Common myeloid progenitor, CD34-positive (primary cell): ENCODE measurements at places on chromosomes 3 and 15.

DNA sequence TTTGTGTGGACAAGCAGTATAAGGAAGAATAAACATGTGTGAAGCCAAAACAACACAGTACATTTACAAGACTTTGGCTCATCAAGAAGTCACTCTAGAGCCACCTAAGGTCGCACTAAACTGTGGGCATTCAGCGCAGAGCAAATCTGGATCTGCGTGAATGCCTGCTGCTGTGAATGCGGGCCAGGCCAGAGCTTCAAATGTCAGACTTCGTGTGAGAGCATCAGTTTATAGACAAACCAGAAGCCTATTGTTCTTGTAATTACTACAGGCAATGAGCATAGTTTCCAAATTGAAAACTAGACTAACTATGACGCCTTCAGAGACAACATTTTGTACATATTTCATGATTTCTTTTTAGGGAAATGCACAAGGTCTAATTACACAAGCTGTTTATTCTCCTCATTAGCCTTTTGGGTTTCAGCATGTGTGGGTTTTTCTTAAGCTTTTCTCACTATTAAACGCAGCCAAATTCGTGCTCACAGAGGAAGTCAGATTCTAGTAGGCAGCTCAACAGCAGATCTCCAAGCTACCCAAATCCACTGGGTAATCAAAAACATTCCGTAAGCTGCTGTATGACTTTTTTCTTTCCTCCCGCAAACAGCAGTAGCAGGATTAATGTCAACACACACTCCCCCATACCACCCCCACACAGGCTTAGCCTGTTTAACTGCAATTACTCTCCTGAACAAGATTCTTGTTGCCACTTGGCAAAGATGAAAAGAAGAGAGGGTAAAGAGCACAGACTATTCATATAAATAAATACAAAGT, 84.5 kb upstream of the SETMAR start:
- H3K27ac ChIP-seq: no peak overlapping the region
- no peaks in the 10 kb centered on the region for H3K36me3 ChIP-seq
- no peaks in the 10 kb centered on the region for H3K27me3 ChIP-seq
- H3K4me1 ChIP-seq: peaks cover 12% of the 10 kb centered on the region

GRCh38 chr3:193621127-193621526, 28.1 kb downstream of the OPA1 start:
- no peak for DNase-seq
- no peak overlapping the region for H3K4me3 ChIP-seq
- H3K4me1 ChIP-seq: no peaks in the 10 kb centered on the region
- peaks cover 53% of the 10 kb centered on the region for H3K36me3 ChIP-seq

GRCh38 chr15:74365598-74366445, 1.6 kb downstream of the CYP11A1 start:
- peak overlapping the region; percentile 36 for H3K4me3 ChIP-seq
- peak; percentile 61 for DNase-seq
- no peaks in the 10 kb centered on the region for H3K36me3 ChIP-seq

- H3K27ac ChIP-seq: no peak overlapping the region
- no peaks in the 10 kb centered on the region for H3K36me3 ChIP-seq
- no peaks in the 10 kb centered on the region for H3K27me3 ChIP-seq
Measured at GRCh38 chr3:161314836-161315395, 56.4 kb downstream of the SPTSSB start.

- peaks cover 2% of the 10 kb centered on the region for H3K4me1 ChIP-seq
- DNase-seq: no peak
- H3K4me3 ChIP-seq: no peak overlapping the region
- no peaks in the 10 kb centered on the region for H3K27me3 ChIP-seq
- H3K36me3 ChIP-seq: no peaks in the 10 kb centered on the region
Measured at GRCh38 chr15:39388118-39388517, 192.8 kb upstream of the THBS1 start.

- H3K4me3 ChIP-seq: peak overlapping the region; percentile 44
- H3K27ac ChIP-seq: peak overlapping the region; percentile 77
- no peaks in the 10 kb centered on the region for H3K27me3 ChIP-seq
- peak; percentile 62 for DNase-seq
- peaks cover 54% of the 10 kb centered on the region for H3K4me1 ChIP-seq
Measured at GRCh38 chr3:149277331-149277813, 55.7 kb upstream of the CP start.

DNA sequence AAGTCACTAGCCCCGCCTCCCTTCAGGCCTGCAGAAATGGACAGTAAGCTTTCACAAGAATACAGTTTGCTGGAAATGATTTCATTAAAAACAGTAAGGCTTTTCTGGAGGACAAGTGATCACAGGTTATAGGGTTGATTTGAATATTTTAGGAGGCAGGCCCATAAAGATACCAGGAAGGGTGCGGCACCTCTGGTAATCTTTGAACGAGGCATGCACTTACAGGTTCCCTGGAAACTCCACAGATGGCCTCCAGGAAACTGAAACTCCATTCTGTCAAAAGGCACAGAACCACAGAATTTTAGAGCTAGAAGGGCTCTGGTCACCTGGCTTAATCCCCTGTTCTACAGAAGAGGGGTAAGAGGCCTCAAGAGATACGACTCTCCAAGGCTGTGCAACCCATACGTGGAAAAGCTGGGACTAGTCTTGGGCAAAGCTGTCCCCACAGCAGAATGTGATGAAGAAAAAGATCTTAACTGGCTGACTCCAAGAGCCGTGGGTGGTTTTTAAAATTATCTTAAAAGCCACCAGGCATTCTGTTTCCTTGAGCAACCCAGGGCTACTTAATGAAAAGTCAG, 1.2 kb downstream of the STARD5 start:
- peak; percentile 31 for DNase-seq
- no peaks in the 10 kb centered on the region for H3K27me3 ChIP-seq
- H3K4me1 ChIP-seq: peaks cover 21% of the 10 kb centered on the region
- H3K27ac ChIP-seq: no peak overlapping the region
- no peaks in the 10 kb centered on the region for H3K36me3 ChIP-seq
- no peak overlapping the region for H3K4me3 ChIP-seq

DNA sequence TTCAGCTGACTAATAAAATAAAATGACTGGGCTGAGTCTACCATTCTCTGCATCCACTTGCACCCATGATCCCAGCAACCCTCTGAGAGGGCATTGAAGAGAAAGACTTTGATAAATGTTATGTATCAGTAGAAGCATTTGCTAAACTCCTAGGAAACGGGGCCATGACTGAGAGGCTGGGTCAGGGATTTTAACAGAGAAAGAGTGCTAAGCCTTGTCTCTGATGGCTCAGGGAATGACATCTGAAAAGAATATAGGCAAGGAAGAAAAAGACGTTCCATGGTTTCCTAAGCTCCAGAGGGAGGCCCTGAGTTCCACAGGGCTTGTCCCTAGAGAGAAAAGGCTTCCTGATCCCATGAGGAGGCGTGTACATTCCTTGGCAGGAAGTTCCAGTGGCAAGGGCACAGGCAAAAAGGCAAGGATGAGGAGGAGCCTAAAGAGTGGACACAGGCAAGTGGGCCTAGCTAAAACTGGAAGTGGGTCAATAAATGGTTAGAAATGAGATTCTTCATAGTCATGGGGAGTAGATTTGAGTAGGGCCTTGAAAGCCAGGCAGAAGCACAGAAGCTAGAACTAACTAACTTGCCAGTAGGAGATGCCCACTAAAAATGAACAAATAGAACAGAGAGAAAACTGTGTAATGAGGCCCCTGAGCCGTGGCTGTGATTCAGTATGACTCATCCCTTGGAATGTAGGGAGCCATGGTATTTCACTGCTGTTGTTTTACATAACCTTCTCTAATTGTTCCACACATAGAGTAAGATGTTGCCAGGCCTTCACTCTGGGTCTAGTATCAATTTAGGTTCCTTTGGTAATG, 44.9 kb upstream of the MANF start:
- no peak for DNase-seq
- no peaks in the 10 kb centered on the region for H3K36me3 ChIP-seq
- H3K27ac ChIP-seq: no peak overlapping the region
- H3K4me3 ChIP-seq: no peak overlapping the region

- H3K27me3 ChIP-seq: no peaks in the 10 kb centered on the region
- peak; percentile 86 for DNase-seq
- H3K36me3 ChIP-seq: no peaks in the 10 kb centered on the region
- no peaks in the 10 kb centered on the region for H3K4me1 ChIP-seq
Measured at GRCh38 chr3:187714404-187714979, 12.1 kb upstream of the RTP2 start.

DNA sequence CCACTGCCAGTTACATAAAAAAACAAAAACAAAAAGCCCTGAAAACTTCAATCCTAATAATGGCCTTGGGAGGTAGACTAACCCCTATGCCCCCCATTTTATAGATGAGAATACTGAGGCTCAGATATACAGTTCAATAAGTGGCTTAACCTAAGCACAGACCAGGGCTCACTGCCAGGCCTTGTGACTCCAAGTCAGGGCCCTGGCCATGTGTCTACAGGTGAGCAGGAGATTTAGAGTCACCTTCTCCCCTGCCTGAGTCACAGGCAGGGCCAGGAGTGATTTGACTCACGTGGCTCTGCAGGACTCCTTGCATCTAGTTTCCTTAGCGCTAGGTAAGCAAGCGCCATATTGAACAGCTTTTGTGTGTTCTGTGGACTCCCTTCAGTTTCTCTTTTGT, 98.6 kb upstream of the ETV5 start:
- no peak overlapping the region for H3K27ac ChIP-seq
- no peak overlapping the region for H3K4me3 ChIP-seq
- H3K36me3 ChIP-seq: no peaks in the 10 kb centered on the region

GRCh38 chr3:29440413-29441305, 159.8 kb downstream of the RBMS3 start:
- H3K36me3 ChIP-seq: no peaks in the 10 kb centered on the region
- no peaks in the 10 kb centered on the region for H3K27me3 ChIP-seq
- no peak overlapping the region for H3K4me3 ChIP-seq
- H3K27ac ChIP-seq: no peak overlapping the region
- H3K4me1 ChIP-seq: peaks cover 8% of the 10 kb centered on the region
- peak; percentile 29 for DNase-seq

GRCh38 chr3:127110982-127111693, 81.8 kb upstream of the PRR23E start:
- no peak overlapping the region for H3K4me3 ChIP-seq
- H3K27ac ChIP-seq: no peak overlapping the region

- peaks cover 5% of the 10 kb centered on the region for H3K4me1 ChIP-seq
- H3K4me3 ChIP-seq: no peak overlapping the region
- no peak overlapping the region for H3K27ac ChIP-seq
- no peaks in the 10 kb centered on the region for H3K27me3 ChIP-seq
- H3K36me3 ChIP-seq: no peaks in the 10 kb centered on the region
Measured at GRCh38 chr15:52095597-52096262, 16.8 kb downstream of the BCL2L10 start.

GRCh38 chr15:44317423-44318058, 29.0 kb downstream of the GOLM2 start:
- H3K27ac ChIP-seq: no peak overlapping the region
- H3K36me3 ChIP-seq: no peaks in the 10 kb centered on the region
- H3K4me1 ChIP-seq: no peaks in the 10 kb centered on the region
- no peak overlapping the region for H3K4me3 ChIP-seq
- no peaks in the 10 kb centered on the region for H3K27me3 ChIP-seq

GRCh38 chr3:32450992-32451659, 51.5 kb downstream of the CMTM6 start:
- no peak overlapping the region for H3K4me3 ChIP-seq
- no peaks in the 10 kb centered on the region for H3K4me1 ChIP-seq
- H3K27me3 ChIP-seq: no peaks in the 10 kb centered on the region
- H3K27ac ChIP-seq: no peak overlapping the region

GRCh38 chr15:67833710-67834511, 5.9 kb downstream of the RNU6-1 start:
- H3K27ac ChIP-seq: no peak overlapping the region
- H3K36me3 ChIP-seq: no peaks in the 10 kb centered on the region
- peak; percentile 65 for DNase-seq
- H3K27me3 ChIP-seq: peaks cover 15% of the 10 kb centered on the region

GRCh38 chr3:143979813-143980212, 8.2 kb downstream of the DIPK2A start:
- no peak overlapping the region for H3K4me3 ChIP-seq
- H3K27me3 ChIP-seq: no peaks in the 10 kb centered on the region
- peaks cover 2% of the 10 kb centered on the region for H3K36me3 ChIP-seq
- no peak for DNase-seq
- H3K27ac ChIP-seq: no peak overlapping the region
- H3K4me1 ChIP-seq: peaks cover 27% of the 10 kb centered on the region

- peaks cover 33% of the 10 kb centered on the region for H3K4me1 ChIP-seq
- peak within 1 kb of the TSS; percentile 22 for H3K27ac ChIP-seq
- H3K36me3 ChIP-seq: peaks cover 5% of the 10 kb centered on the region
- H3K4me3 ChIP-seq: peak within 1 kb of the TSS; percentile 28
Measured at GRCh38 chr3:10292505-10293419, at the start of gene GHRL. Gene GHRL, minus strand, starts transcription at chr3:10292947. Its CDS starts 2,767 bp downstream, at chr3:10290180.

- no peak overlapping the region for H3K4me3 ChIP-seq
- H3K27ac ChIP-seq: no peak overlapping the region
- H3K4me1 ChIP-seq: peaks cover 11% of the 10 kb centered on the region
- peak; percentile 89 for DNase-seq
Measured at GRCh38 chr15:67148196-67148701, 82.8 kb downstream of the SMAD3 start.

DNA sequence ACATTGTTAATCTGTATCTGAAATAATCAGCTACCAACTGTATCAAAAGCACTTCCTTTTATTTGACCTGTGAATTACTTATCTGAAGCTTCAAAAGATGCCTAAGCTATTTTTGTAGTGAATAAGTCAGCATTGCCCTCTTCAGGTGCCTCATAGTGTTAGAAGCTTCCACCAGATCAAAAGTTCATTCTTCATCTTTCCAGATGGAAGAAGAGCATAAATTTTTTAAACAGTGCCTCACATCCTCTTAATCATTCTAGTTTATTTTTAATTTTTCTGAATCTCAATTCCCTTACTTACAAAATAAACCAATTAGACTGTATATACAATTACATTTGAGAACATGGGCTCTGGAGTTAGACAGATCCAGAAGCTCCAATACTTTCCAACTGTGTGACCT, 65.0 kb downstream of the MYO5A start:
- no peaks in the 10 kb centered on the region for H3K27me3 ChIP-seq
- no peak overlapping the region for H3K4me3 ChIP-seq
- no peak overlapping the region for H3K27ac ChIP-seq
- no peaks in the 10 kb centered on the region for H3K36me3 ChIP-seq
- DNase-seq: peak; percentile 39

DNA sequence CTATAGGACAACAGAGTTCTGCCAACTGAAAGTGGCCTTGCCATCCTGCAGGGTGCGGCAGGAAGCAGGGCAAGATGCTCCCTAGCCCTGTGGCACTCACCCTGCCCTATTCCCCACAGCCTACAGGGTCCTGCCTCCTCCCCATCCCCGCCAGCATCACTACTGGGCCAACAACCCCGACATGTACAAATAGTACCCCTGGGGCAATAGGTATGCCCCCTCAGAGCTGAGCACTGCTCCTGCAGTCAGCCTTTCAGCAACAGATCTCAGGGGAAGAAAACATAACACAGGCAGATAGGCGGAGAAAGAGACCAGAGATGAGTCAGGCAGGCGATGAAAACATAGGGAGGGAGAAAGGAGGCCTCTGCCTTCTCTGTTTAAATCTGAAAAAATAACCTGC, 74.7 kb downstream of the XXYLT1 start:
- no peak for DNase-seq
- no peak overlapping the region for H3K27ac ChIP-seq
- H3K4me3 ChIP-seq: no peak overlapping the region

DNA sequence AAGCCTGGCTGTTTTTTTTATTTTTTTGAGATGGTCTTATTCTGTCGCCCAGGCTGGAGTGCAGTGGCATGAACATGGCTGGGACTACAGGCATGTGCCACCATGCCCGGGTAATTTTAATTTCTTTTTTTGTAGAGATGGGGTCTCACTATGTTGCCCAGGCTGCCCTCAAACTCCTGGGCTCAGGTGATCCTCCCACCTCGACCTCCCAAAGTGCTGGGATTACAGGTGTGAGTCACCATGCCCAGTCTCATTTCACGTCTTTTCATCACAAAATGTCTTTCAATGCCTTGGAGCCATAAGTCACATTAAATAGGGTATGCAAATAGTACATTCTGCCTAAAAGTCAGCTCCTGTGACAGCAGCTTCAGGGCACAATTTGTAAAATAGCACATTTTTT, 52.8 kb downstream of the SOX2 start:
- no peak overlapping the region for H3K27ac ChIP-seq
- no peak overlapping the region for H3K4me3 ChIP-seq
- DNase-seq: no peak
- peaks cover 3% of the 10 kb centered on the region for H3K27me3 ChIP-seq
- no peaks in the 10 kb centered on the region for H3K4me1 ChIP-seq
